GM12892 (cell line): ENCODE measurements at places on chromosomes 1 and 21.

- no peak for DNase-seq
Measured at GRCh38 chr1:59690171-59690930, 124.4 kb upstream of the HOOK1 start.

GRCh38 chr1:24558902-24559791 lies 3.3 kb downstream of the NCMAP start:
- no peak for DNase-seq

GRCh38 chr1:66637146-66637545 lies 103.2 kb downstream of the SGIP1 start:
- DNase-seq, result no peak

- DNase-seq, result no peak
Measured at GRCh38 chr1:19361611-19362147, 49.6 kb downstream of the SLC66A1 start.

GRCh38 chr1:49323925-49324540 lies 547.3 kb upstream of the BEND5 start:
- no peak for DNase-seq

DNA sequence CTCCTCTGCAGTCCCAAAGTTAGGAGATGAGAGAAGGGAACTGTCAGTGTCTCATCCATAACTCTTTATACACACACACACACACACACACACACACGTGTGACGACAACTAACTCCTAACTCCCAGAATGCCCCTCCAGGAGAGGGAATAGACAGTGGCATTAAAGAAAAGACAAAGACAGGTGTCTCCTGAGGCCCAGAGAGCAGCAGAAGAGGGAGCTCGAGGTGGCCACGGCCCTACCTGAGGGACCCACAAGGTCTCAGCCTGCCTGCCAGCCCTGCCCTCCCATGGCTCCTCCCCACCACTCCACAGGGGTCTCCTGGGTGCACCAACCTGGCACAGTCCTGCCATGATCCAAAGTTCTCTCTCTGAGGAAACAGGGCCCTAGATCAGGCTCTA lies 1.6 kb upstream of the PHLDA3 start:
- DNase-seq, result no peak

DNA sequence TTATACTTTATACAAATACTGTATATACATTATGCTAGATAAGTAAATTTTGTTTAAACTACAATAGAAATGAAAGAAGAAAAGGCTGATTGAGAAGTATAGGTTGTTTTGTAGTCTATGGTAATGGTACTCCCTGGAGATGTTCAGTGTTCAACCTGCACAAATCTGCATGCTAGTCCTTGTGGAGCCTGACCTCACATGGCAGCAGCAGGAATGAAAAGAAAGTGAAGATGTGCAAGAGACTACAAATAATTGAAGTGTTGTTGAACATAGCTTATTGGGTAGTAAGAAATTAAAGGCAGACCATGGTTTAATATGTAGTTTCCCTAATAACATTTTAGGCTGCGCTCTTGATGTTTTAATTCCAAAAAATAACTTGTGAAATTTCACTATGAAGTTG lies 201.2 kb downstream of the TGFB2 start:
- no peak for DNase-seq

GRCh38 chr1:66761221-66761620 lies 9.0 kb downstream of the DYNLT5 start:
- DNase-seq, result no peak

DNA sequence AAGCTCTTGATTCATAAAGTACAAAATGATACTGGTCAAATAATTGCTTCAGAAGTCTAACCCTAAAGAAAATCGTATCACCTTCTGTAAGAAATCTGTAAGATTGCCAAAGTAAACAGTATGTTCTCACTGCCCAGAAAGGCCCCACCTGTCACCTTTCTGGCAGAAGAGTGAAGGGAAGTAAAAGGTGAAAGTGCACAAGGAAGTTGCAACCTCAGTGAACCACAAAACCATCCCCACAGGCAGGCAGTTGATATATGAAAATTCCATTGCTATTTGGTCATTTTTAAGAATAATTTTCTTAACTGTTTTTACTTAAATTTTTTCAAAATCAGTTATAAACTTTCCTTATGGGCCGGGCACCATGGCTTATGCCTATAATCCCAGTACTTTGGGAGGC lies 48.5 kb upstream of the FBXO28 start:
- DNase-seq, result no peak

DNA sequence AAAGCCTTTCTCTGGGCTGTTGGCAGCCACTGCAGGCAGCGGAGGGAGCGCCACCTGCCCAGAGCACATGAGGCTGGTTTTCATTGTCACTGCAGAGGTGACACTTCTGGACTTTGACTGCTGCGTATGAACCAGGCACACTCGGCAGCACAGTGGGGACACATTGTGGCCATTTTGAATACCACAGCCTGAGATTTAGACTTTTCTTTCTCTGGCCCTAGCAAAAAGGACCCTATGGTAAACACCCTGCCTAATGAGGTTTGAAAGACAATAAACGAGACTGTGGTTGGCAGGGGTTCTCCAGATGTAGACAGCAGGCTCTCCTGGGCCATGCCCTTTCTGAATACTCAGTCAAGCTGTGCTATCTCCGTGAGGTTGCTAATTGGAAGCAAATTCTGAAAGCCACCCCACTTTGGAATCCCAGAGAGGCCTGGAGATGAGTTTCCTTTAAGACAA lies 12.0 kb upstream of the KCNE2 start:
- peak; percentile 27 for DNase-seq

DNA sequence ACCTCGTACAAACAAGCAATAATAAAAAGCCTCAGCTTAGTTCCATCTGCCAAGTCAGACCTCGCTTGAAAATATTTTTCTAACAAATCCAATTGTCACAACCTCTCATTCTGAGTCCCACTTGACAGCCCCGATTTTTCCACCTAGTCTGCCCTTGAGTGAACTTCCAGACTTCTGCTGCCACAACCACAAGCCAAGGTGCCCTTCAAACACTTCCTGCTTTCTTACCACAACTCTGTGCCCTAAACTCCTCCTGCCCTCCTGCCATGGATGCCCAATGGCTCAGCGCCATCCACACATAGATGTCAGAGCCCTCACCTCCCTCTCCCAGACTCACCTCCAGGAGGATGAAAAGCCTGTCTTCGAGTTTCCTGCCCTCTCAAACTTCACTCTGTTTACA lies 3.9 kb downstream of the TMPRSS2 start:
- no peak for DNase-seq

- no peak for DNase-seq
Measured at GRCh38 chr1:211632808-211633523, 42.5 kb downstream of the NEK2 start.

- no peak for DNase-seq
Measured at GRCh38 chr21:24224422-24224821, 1382.9 kb downstream of the MRPL39 start.

DNA sequence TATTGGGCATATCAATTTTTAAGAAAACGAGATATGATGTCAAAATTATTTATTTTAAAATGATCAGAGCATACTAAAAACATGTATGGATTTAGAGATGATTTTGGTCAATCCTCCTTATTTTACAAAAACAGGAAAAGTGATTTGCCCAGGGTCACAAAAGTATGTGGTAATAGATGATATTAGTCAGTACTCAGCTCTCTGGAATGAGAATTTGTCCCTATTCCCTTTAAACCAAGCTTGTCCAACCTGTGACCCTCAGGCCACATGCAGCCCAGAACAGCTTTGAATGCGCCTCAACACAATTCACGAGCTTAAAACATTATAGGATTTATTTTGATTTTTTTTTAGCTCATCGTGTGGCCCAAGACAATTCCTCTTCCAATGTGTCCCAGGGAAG lies 104.7 kb downstream of the AKT3 start:
- no peak for DNase-seq

DNA sequence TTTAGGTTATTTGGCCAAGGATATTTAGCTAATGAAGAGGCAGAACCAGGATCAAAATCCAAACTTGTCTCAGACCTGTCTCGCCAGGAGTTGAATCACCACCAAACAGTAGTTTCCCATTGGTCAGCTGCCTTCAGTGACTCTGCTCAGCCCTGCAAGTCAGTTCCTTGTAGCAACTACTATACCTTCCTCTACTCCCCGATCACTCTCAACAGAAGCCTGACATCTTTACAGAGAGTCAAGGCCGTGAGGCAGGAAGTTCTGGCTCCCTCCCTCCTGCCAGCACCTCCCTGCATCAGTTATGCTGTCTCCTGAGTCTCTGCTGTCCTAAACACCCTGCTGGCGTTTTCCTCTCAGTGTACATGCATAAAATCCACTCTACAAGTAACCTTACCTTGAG lies 13.2 kb downstream of the PSMD4 start:
- no peak for DNase-seq

GRCh38 chr1:115722221-115722620 lies 46.3 kb downstream of the CASQ2 start:
- no peak for DNase-seq

DNA sequence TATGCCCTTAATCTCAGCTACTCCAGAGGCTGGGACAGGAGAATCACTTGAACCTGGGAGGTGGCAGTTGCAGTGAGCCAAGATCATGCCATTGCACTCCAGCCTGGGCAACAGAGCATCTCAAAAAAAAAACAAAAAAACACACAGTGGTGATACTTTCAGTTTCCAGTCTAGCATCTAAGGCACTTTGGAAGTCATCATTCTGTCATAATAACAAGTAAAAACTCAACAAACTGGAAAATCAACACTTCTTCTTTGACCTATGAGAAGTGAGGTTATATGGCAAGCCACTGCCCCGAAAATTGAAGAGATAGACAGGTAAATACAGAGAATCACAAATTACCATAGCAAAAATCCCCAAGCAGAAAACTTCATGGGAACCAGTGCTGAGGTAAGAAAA lies 51.9 kb downstream of the IL12RB2 start:
- DNase-seq, result no peak

GRCh38 chr1:32773018-32773763 lies 44.0 kb downstream of the YARS1 start:
- peak; percentile 83 for DNase-seq

GRCh38 chr1:10155087-10155712 lies 55.2 kb upstream of the KIF1B start:
- DNase-seq, result no peak

- peak; percentile 95 for DNase-seq
Measured at GRCh38 chr1:26529655-26530409, at the start of gene RPS6KA1. Gene RPS6KA1 (plus strand): TSS chr1:26529761. CDS start chr1:26529921, 160 bp downstream.

DNA sequence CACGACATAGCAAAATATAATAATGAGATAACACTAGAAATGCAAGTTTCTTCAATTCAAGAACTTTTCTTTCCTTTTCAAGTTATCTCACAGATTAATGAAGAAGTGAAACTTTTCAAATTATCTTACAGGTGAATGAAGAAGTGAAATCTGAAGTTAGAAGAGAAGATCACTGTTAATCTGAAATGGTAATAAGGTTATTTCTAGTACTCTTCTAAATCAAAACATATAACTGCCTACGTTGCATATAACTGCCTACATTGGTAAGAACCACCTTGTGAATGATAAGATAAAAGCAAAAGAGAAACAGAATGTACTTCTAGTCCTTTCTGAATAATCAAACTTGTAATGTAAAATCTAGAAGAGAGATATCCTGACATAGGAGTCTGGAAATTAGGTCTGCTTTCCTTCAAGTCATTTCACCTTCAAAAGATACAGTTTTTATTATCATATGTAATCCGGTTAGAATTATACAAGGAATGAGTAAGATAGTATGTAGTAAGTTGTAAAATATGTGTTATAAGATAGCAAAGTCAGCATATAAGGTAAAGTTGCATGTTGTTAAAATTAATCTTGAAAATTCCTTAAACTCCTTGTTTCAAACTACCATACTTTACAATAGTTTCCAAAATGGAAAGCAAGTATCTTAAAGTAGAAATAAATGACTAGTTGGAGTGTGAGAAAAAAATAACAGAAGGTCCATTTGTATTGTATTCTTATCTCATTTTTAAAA lies 522.4 kb upstream of the ZRANB2 start:
- DNase-seq, result no peak

- no peak for DNase-seq
Measured at GRCh38 chr1:179938752-179939151, 15.9 kb upstream of the CEP350 start.

GRCh38 chr1:150180474-150180873 lies 30.8 kb downstream of the PLEKHO1 start:
- DNase-seq, result no peak

- no peak for DNase-seq
Measured at GRCh38 chr1:150970808-150971582, 3.6 kb downstream of the CERS2 start.

GRCh38 chr1:224500796-224501195 lies 66.2 kb upstream of the WDR26 start:
- DNase-seq, result no peak

GRCh38 chr1:43573066-43573800 lies 42.5 kb downstream of the PTPRF start:
- no peak for DNase-seq

- no peak for DNase-seq
Measured at GRCh38 chr1:88890791-88891317, 513 bp downstream of the GTF2B start.

- no peak for DNase-seq
Measured at GRCh38 chr1:79785561-79785960, 779.0 kb upstream of the ADGRL4 start.

DNA sequence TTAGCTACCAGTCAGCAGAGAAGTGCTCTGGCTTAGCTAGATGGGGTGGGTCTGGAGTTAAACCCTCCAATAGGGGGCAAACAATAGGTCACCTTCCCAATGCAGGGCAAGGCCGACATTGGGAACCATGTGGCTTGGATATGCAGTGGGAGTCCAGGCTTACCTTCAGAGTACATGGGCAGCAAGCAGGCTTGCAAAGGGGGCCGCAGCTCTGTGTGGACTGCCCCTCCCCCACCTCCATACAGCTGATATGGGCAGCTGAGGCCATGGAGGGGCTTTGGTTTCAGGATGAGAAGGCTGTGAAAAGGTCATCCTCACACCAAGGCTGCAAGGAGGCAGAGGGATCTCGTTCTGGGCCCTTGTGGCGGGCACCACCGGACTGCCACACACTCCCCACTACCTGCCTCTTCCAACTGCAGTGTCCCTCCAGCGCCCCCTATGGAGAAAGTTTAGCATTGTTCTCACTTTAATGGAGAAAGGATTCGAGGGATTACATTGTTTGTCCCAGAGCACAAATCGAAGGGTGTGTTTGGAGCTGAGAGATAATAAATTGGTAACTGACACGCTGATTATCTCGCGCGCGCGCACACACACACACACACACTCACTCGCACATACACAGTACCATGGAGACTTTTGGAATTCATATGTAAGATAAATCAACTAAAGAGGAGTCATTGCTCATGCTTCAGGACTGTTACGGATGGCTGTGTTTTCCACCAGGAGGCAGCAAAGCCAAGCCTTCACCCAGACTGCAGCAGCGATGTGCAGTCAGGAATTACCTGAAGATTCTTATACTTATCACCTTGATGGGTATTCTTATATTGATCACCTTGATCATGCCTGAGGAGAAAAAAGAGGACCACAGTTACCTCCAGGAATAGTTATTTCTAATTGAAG lies 7.0 kb upstream of the SMCP start:
- DNase-seq, result no peak
